ENCODE measurements at places on chromosomes 2 and 18.

DNA sequence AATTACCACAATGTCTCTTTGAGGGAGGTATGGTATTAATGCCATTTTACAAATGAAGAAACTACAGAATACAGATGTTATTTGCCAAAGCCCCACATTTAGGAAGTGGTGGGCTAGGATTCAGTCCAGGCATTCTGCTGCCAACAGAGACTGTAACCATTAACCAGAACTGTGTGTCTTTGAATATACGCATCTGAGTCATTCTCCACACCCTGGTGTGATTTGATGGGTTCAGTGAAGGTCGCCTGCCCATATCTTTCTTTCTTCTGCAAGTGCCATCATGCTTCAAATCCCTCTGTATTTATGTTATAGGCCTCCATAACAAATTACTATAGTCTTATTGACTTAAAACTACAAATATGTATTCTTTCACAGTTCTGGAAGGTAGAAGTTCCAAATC lies 479.0 kb upstream of the DCC start:
- no peak for DNase-seq

GRCh38 chr18:42255908-42256765 lies 301.1 kb downstream of the PIK3C3 start:
- DNase-seq, result no peak

- DNase-seq, result no peak
These were observed 95.8 kb upstream of the CAVIN2 start for GRCh38 chr2:191942739-191943103.

DNA sequence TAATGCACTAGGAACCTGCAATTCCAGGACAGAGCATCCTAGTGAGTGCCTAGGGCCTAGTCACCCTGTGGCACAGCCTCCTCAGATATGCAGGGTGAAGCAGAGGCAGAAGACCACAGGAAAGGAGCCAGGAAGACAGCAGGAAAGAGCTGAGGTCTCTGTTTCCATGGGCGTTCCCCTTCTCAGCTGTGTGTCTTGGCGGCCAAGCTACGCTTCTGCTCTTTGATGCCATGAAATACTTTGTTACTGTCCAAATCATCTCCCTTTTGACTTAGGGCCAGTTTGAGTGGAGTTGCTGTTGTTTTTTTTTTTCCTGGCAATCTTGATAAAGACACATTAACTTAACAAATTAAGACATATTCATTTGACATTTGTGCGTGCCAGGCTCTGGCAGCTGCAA lies 67.3 kb downstream of the APOB start:
- DNase-seq, result peak; percentile 72

- no peak for DNase-seq
These were observed 946.8 kb downstream of the CPS1 start for GRCh38 chr2:211503198-211503597.

GRCh38 chr2:23083966-23084365 lies 301.0 kb upstream of the KLHL29 start:
- DNase-seq, result no peak

GRCh38 chr18:32469190-32469651 lies 1.5 kb downstream of the GAREM1 start:
- peak; percentile 76 for DNase-seq

- DNase-seq, result no peak
These were observed 168.2 kb downstream of the FAM210A start for GRCh38 chr18:13558124-13558523.

- no peak for DNase-seq
These were observed 124.4 kb downstream of the CCDC178 start for GRCh38 chr18:33316146-33316587.

DNA sequence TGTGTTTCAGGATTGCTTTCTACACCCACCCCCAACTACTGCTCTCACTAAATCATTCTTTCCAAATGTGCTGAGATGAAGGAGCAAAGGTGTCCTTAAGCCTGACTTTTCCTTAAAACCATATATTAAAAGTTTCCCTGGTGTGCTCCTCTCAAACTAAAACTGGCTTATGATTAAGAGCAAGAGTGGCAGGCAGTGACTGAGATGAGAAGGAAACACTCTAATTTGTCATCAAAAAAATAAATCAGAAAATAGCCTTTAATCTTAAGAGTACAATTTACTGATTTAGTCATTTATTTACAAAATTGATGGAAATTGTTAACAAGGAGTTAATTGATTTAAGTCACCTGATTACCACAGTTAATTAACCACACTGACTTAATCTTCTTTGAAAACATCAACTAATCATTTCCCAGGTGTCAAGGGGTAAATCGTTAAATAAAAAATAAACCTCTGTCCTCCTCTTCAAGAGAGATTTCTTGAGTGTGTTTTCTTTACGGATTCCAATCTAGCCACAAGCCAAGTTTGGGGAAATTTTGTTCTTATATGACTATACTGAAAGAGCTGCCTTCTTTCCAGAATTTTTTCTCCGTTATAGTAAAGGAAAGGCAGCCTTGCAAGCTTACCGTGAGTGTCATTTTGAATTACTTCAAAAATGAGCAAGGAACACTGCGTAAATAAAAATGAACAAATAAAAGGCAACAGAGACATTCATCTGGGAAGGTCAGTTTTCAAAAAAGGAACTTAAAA lies 17.4 kb downstream of the LRP2 start:
- DNase-seq, result no peak

- DNase-seq, result no peak
These were observed 62.7 kb downstream of the CYP1B1 start for GRCh38 chr2:38013158-38013752.

- DNase-seq, result no peak
These were observed 31.4 kb downstream of the QPCT start for GRCh38 chr2:37375741-37376288.

GRCh38 chr2:161243905-161244304 lies 64.3 kb upstream of the PSMD14 start:
- DNase-seq, result no peak

GRCh38 chr18:33573193-33573592 lies 4.8 kb upstream of the ASXL3 start:
- DNase-seq, result no peak

DNA sequence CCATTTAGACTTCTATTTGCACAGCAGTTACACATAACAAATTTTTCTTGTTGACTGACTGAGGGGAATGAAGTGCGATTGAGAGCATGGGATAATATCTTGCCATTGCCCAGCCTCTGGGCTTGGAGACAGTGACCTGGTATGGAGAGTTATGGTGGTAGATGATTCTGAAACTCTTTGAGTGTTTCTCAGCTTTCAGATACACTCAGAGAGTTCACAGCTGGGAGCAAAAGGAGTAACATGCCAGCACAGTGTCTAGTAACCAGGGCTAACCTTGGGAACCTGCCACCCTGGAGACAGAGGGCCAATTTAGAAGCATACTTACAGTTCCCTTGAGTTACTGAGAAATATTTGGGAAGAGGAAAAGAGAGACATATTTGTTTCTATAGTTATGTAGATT lies 1099.3 kb upstream of the CELF4 start:
- no peak for DNase-seq

- DNase-seq, result no peak
These were observed 234.7 kb downstream of the HRH4 start for GRCh38 chr18:24695168-24695567.

GRCh38 chr2:23809150-23809549 lies 117.8 kb downstream of the ATAD2B start:
- no peak for DNase-seq

DNA sequence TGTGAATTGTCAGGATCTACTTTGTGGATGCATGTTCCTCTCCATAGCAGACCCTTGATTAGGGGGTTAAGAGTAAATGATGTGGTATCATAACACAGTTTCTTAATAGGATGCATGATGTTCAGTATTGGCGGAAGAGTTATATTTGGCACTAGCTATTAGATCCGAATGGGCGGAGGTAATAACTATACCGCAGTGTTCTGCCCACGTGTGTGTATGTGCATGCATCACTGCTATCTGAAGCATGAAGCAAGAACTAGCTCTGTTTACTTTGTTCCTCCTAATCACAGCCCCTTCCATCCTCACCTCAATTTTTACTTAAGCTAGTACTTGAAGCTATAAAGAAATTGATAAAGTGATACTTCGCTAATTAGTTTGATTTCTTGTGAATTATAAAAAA lies 159.6 kb upstream of the NOSTRIN start:
- no peak for DNase-seq

GRCh38 chr18:36501100-36501499 lies 203.6 kb downstream of the FHOD3 start:
- no peak for DNase-seq

DNA sequence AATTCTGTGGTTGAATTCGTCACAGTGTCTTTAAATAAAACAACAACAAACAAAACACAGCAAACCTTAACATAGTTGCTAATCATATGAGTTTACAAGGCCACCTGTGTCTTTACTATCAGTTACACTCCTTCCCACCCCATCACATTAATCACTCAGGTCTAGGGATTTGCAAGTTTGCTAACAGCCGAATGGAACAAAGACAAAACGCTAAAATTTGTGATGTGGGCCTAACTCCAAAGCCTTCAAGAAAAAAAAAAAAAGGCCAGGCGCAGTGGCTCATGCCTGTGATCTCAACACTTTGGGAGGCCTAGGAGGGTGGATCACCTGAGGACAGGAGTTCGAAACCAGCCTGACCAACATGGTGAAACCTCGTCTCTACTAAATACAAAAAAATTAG lies 566 bp upstream of the POLI start:
- no peak for DNase-seq

GRCh38 chr2:197705912-197706838 lies 1.0 kb downstream of the MARS2 start:
- no peak for DNase-seq

DNA sequence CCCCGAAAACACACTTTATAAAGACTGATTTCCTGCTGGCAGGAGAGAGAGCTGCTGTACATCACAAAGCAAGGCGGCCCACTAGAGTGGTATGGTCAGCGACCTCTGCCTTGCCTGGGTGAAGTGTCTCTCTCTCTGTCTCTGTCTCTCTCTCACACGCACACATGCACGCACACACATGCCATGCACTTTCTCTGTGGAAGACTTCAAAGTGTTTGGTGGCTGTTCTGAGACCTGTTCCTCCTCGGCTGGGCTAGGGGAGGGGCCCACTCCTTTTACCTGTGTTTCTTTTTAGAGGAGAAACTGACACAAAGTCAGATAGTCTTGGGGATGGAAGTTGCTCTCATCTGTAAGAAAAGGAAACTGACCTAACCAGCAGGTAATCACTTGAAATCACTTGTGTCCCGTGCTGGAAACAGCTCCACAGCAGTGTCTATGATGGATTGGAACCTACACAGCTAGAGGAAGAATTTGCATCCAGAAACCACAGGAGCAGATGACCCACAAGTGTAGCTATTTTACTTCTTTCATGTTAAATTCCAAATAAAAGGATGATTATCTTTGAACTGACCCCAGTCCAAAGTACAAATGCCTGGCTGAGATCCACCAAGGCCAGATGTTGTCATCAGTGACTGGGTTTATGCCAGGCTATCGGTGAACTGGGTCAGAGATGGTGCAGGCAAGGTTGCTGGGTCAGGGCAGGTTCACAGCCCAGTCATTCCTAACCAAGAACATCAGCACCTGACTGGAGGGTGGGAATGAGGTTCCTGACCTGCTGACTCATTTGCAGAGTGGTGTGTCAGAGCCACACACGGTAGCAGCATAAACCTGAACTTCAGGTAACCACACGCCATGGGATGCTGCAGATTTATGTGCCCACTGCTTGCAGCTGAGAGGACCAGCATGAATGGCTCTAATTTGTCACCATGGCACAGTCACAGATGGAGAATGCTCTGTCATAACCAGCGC lies 63.0 kb downstream of the NPAS2 start:
- no peak for DNase-seq

DNA sequence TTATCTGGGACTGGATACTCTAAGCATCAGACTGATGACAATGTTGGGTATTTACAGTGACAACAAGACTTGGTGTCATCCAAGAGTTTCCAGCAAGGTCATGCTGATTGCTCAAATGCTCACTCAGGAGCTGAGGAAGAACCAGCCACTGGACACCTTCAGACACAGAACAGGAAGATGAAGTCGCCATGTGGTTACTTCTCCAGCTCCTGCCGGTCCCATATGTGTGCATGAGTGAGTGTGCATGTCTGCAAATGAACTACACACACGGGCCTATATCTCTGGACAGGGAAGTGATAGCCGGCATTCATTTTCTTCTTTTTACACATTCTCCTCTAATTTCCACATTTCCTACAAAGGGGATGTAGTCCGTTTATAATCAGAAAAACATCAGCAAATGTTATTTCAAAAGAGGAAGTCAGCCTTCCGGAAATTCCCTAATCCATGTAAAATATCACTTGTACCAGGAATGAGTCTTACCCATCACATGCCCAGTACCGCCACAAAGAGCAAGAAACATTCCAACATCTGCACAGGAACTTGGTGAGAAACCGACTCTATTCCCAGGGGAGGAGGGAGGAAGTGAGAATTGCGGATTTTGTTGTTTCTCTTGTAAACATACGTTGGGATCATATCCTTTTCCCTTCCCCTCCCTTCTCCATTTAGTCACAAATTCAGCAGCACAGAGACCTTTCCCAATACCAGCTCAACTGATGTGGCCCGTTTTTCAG lies 10.8 kb downstream of the RFX8 start:
- DNase-seq, result no peak

DNA sequence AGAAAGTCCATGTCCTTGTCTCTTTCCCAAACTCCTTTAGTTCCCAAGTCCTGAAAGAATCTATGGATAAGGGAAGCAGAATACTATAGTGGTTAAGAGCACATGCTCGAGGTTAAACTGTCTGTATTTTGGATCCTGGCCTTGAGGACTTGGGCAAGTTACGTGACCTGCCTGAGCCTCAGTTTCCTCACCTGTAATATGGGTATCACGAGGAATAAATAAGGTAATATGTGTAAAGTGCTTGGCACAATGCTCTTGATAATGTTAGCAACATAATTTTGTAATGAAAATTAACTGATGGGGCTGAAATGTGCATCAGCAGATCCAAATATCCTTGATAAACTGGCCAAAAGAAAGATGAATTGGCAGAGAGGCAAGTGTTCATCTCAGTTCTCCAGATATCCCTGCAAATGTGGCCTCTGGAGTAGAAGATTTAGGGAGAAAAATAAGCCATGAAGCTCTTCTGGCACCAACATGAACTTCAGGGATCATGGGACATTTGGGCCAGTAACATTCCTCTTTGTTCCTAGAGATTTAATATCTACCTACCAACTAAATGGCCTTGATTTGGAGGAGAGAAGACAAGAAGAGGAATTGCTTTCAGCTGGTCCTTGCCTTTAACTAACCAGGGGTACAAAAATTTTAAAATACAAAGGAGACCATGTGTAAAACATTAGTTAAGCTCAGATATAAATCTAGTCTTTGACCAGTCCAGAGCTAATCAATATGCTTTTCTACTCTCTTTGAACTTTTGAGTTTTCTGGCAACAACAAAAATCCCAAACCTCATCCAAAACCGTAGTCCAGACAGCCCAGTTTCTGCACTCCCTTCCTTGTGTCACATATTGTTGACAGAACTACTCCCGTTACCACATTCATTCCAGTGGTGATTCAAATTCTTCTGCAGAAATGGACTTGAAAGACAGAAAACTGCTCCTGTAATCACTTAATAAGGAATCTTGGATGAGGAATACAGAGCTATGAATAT lies 52.7 kb upstream of the EML4 start:
- DNase-seq, result no peak
